ENCODE measurements at places on chromosomes 5 and 9. TPM values are rescaled to one million over a fixed set of nuclear protein-coding genes. Genes with fewer than 3 reads are reported as not detected.

Gene CFAP157
- total RNA-seq, result not detected

Gene FGF18
- 0.57 TPM for total RNA-seq

DNA sequence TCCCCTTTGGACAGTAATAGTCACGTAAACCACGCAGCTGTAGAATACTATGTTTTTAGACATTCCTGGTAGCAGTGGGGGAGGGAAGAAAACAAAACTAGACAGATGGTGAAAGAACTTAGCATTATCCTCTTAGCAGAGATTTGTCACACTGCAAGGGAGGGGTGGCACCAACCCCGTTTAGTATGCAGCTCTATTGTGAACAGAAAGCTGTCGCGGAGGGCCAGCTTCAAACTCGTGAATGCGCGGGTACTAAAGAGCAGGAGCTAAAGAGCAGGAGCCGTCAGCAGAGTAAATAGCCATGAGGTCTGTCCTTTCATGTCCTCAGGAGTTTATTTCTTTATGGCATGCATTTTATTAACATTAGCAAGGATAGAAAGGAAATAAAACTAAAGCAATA is 141.9 kb upstream of the SLC12A2 start:
- no peak for DNase-seq

DNA sequence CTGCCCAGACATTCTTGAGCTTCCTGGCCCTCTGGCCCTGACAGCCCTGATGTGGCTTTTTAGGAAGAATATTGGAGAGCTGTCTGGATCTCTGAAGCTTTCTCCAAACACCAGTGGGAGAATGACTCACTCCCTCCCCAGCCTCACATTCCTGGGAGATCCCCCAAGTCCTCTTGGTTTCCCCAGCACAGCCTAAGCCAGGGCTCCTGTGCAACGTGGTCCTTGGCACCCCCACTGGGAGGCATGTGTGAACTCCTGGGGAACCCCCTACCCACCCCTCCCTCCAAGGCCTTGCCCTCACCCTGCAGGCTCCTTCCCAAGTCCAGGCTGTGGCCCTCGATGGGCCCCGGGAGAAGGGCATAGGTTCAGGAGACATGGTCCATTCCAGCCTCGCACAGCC is 12.7 kb downstream of the GLIPR2 start:
- DNase-seq, result no peak

DNA sequence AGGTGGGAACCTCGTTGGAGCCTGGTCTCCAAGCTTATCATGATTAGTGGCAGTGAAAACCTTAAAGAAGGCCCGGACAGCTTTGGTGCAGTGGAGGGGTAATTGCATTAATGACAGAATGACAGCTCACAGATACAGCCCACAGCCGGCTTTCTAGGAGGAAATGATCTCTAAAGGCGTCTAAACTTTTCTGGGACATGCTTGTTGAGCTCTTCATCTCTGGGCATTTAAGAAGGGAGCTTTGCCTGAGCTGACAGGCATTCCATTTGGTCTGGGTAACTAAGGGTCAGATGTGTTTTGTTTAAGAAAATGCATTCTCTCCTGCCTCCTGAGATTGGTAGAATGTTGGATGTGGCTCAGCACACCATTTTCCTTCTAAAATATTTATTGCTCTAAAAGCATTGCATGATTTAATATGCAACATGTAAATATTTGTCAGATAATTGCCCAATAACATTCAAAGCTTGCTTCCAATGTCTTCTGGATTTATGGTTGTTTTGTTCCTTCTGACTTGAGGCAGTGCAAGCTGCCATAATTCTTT is 4.0 kb downstream of the ANKRD33B start:
- DNase-seq, result no peak
